ENCODE measurements at places on chromosomes 3 and 15.

DNA sequence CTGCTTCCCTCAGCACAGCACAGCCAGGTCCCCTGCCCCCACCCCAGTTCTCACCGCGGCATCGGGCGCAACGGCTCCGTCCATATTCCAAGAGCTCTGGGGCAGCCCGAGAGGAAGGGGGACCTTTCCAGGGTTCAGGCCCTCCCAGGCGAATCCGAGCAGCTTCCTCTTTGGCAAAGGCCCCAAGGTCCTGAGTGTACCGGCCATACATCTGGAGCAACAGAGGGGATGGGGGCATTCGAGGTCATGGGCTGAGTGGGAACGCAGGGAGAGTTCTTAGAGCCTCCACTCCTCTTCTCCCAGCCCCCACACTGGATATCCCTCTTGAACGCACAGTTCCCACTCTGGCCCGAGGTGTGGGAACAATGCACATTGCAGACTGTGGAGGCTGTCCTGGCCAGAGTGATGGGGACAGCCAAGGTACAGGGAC, 2.5 kb downstream of the CLCN2 start:
- no peak for DNase-seq

- DNase-seq: no peak
Measured at GRCh38 chr3:37907906-37908305, 46.2 kb downstream of the CTDSPL start.

DNA sequence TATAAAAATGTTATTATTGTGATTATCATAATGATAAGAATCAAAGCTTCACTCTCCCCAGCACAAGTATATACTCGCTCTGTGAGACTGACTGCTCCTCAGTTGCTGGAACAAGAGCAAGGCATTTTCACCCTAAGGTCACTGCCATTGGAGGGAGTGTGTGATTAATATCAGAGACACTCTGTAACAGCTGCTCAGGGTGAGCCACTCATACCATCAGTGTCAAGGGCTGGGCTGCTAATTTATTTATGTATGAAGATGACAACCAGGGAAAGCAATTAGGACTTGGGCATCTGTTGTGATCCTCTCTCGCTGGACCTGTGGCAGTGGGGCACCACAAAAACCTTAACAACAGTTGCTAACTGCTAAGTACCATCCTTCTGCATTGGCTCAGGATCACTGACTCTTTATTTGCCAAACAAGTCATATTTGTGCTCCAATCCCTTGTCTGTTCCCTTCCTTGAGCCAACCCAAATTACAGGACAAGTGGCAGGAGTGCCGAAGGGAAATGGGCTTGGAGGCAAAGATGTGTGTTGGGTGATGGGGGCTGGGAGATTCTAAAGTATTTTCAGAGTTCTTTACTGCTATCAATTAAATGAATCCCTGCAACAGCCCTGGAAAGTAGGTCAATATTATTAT, 297.5 kb upstream of the STT3B start:
- DNase-seq: no peak

- no peak for DNase-seq
Measured at GRCh38 chr3:123239756-123240155, 38.0 kb downstream of the SEC22A start.

- DNase-seq: no peak
Measured at GRCh38 chr3:125129512-125129997, 73.8 kb upstream of the HEG1 start.

DNA sequence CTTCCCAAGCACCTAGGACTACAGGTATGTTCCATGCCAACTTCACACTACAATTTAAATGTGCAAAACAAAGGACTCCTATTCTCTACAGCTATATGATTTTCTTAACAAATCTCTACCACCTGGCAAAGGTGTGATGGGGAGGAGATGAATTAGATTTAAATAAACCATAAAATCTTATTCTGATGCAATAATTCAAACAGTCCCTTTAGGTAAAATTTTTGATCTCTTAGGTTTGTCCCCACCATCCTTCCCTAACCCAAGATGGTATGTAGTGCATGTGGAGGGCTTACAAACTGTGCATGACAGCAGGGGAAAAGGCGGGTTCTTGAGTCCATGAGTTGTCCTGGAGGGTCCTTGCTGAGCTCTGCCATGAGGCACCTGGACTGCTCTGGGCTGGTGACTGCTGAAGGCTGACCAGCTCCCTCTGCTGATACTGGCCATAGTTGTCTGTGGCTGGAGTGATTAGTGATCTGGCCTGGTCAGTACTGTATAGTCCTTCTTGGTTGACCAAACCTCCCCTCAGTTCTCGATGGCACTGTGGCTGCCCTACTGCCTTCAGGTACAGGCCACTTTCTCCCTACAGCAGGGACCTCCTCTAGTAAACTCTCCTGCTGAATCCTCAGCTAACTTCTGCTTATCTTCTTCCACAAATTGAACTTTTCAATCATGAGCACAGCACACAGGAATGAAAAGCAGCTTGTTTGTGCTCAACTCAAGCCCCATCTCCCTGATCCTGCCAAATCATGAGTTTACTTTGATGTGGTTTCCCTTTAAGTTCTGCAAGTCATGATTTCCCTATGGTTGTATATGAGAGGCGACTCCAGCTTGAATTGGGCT, 30.1 kb downstream of the CFAP161 start:
- no peak for DNase-seq

GRCh38 chr3:45852828-45853227, 10.9 kb upstream of the LZTFL1 start:
- no peak for DNase-seq

DNA sequence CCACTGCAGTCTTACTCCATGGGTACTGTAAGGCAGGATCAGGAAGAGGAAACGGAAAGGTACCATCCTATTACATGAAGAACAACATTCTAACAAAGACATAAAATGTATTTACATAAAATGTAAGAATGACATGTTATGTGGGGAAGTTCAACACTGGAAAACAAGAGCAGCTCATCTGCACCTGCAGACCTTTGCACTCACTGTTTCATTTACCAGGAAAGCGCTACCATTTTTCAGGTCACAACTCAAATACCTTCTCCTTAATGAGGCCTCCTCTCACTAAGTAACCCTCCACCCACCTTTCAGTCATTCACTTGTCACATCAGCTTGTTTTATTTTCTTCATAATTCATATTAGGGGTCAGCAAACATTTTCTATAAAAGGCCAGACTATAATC, 2.6 kb downstream of the TMCC1 start:
- DNase-seq: no peak

All from activated CD8-positive, alpha-beta memory T cell treated with anti-CD3 and anti-CD28 coated beads for 4 hours (primary cell).